ENCODE measurements at places on chromosomes 1 and 21. TPM values are rescaled to one million over a fixed set of nuclear protein-coding genes. Genes with fewer than 3 reads are reported as not detected.

TMEM69 gene
- 19.1 TPM for total RNA-seq

L1TD1 gene
- not detected for total RNA-seq

GREM2 gene
- 0.22 TPM for total RNA-seq

ESRRG gene
- not detected for total RNA-seq

RCSD1 gene
- 0.13 TPM for total RNA-seq

FCRLB gene
- total RNA-seq, result 2.2 TPM

CYP4Z1 gene
- not detected for total RNA-seq

FABP3 gene
- not detected for total RNA-seq

ANP32E gene
- 43.1 TPM for total RNA-seq

FAM72C gene
- 2.8 TPM for total RNA-seq

LRRC3 gene
- total RNA-seq, result 1.0 TPM

NCAM2 gene
- total RNA-seq, result not detected

PLEKHA6 gene
- total RNA-seq, result 22.2 TPM

KCNH1 gene
- 2.4 TPM for total RNA-seq

CFHR2 gene
- total RNA-seq, result not detected

TMEM59 gene
- total RNA-seq, result 123 TPM

COL11A1 gene
- total RNA-seq, result 3.8 TPM

HTR1D gene
- 11.6 TPM for total RNA-seq

TMOD4 gene
- not detected for total RNA-seq

UBASH3A gene
- total RNA-seq, result 0.09 TPM

CYYR1 gene
- total RNA-seq, result not detected

ARHGEF11 gene
- total RNA-seq, result 18.3 TPM

CFAP107 gene
- total RNA-seq, result not detected

UTS2 gene
- not detected for total RNA-seq

OLFML3 gene
- total RNA-seq, result 4.4 TPM

SOX13 gene
- 20.7 TPM for total RNA-seq

CFAP74 gene
- total RNA-seq, result not detected

ITGB2 gene
- total RNA-seq, result 0.72 TPM

CNIH3 gene
- 0.57 TPM for total RNA-seq

HTR6 gene
- total RNA-seq, result 0.22 TPM

ADAM30 gene
- total RNA-seq, result not detected

SLAMF6 gene
- not detected for total RNA-seq

DUSP10 gene
- total RNA-seq, result 3.3 TPM

C8B gene
- not detected for total RNA-seq

ZBTB37 gene
- total RNA-seq, result 0.73 TPM

ENO1 gene
- 3,010 TPM for total RNA-seq

TAS1R3 gene
- total RNA-seq, result 0.12 TPM

AKT3 gene
- total RNA-seq, result 15.5 TPM

CYP4A11 gene
- total RNA-seq, result not detected

IL19 gene
- total RNA-seq, result not detected

TMEM79 gene
- total RNA-seq, result 7.7 TPM

PKN2 gene
- 16.2 TPM for total RNA-seq

FAM72B gene
- 9.0 TPM for total RNA-seq

CDA gene
- 42.4 TPM for total RNA-seq

OR6K3 gene
- total RNA-seq, result not detected

TLCD4 gene
- total RNA-seq, result 3.6 TPM

NEXN gene
- 5.1 TPM for total RNA-seq

RSPH1 gene
- total RNA-seq, result 0.91 TPM

GLRX2 gene
- 46.5 TPM for total RNA-seq

FNDC10 gene
- 5.2 TPM for total RNA-seq

Measured in A549 treated with RU486 at 1 μM for 4 hours (cell line).